ENCODE measurements at places on chromosomes 6 and 20.

- DNase-seq: no peak
These were observed 5.3 kb upstream of the IP6K3 start for GRCh38 chr6:33751771-33752645.

DNA sequence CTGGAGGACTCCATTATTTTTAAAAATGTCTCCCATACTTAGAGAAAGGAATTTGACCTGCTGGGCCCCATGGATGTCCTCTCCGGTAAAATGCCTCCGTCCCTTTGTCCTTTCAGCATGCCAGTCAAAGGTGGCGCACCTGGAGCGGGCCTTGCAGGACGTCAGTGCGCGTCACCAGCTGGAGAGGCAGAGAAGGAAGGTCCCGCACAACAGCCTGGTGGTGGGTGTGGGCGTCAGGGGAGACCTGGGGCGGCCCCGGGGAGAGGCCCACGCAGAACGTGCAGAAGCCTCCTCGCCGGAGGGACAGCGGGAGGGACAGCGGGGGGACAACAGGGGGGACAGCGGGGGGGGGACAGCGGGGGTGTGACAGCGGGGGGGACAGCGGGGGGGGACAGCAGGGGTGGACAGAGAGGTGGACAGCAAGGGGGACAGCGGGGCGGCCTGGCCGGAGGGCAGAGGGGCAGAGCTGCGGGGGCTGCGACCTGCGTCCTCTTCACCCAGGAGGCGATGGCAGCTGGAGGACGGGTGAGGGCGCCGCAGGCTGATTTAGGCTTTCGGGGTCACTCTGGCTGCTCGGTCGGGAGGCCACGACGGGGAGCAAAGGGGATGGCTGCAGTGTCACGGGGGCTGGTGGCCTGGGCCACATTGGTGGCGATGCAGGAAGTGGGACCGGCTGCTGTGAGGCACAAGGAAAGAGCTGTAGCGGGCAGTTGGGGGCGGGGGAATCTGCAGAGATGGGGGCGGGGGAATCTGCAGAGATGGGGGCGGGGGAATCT, 859 bp upstream of the KIF25 start:
- no peak for DNase-seq

GRCh38 chr6:38306931-38307330, 332.8 kb downstream of the BTBD9 start:
- DNase-seq: no peak

- no peak for DNase-seq
These were observed 21.9 kb upstream of the ZSCAN9 start for GRCh38 chr6:28203201-28203600.

DNA sequence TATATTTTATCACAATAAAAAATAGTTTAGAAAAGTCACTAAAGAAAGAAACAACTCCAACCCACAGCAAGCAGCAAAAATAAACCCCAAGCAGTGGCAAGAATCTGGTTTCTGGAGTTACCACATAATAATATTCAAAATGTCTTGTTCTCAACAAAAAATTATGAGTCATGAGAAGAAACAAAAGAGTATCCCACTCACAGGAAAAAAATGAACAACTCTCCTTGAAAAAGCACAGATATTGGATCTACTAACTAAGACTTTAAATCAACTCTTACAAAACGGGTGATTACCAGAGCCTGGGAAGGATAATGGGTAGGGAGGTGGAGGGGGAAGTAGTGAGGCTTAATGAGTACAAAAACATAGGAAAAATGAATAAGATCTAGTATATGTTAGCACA, 425.6 kb downstream of the PLCB1 start:
- no peak for DNase-seq

GRCh38 chr6:54010340-54011276, 100.6 kb upstream of the MLIP start:
- peak; percentile 84 for DNase-seq

DNA sequence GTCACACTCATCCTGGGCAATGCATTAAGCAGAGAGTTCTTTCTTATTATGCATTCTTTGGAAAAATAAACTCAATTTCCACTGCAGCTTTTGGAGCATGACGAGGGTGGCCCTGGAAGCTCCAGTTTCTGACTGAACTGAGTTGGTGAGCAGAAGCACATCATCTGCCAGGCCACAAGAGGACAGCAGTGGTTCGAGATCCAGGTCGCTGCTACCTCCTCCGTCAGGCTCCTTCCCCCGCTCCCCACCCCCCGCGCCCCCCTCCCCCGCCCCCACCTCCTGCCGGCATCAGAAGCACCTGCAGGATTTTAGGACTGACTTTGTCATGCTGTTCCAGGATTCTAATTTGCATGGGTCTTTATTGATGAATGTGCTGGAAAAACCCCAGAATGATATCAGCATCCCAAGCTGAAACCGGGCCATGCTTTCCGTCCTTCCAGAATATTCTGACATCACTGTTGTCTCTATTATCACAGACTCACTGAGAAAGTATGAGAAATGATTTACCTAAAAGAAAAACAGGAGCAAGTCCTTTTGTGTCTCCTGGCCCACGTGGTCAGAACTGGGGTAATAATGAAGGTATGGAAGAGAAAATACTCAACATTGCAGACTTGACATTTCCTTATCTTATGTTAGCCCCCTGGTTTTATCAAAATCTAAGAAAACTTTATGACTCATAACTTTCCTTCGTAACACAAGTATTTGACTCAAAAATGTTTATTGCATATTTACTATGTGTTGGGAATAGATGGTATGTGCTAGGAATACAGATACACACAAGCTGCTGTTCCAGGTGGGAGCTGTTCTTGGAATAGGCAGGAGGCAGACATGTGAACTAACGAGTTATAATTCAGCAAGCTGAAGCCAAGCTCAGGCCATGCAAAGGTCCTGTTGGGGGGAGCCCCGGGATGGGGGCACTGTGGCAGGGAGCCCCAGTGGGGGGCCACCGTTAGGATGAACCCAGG, 220.2 kb upstream of the EXOC2 start:
- peak; percentile 12 for DNase-seq

DNA sequence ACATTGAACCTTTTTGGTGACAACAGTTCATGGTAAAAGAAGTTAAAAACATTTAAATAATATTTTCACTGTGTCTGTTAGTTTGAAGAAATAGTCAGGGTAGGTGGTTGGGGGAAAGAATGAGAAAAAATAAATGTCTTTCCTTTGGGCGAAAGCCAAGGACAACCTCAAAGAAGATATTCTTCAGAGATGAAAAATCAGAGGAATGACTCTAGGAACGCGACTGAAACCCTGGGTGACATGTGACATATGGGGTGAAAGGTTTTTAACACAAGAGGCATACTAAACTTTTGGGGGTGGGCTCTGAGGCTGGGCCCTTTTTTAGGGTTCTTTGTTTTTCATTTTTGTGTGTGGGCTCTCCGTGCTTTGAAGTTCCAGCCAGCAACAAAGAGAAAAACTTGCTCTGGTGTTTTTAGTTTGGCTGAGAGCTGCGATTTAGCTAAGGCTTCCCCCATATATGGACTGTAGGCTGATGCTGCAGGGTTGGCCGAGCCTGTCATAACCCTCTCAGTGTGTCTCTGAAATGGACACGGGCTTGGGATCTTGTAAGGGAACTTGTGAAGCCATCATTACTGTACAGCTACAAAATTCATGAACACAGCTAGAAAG, 610.1 kb upstream of the ARID1B start:
- peak; percentile 25 for DNase-seq

DNA sequence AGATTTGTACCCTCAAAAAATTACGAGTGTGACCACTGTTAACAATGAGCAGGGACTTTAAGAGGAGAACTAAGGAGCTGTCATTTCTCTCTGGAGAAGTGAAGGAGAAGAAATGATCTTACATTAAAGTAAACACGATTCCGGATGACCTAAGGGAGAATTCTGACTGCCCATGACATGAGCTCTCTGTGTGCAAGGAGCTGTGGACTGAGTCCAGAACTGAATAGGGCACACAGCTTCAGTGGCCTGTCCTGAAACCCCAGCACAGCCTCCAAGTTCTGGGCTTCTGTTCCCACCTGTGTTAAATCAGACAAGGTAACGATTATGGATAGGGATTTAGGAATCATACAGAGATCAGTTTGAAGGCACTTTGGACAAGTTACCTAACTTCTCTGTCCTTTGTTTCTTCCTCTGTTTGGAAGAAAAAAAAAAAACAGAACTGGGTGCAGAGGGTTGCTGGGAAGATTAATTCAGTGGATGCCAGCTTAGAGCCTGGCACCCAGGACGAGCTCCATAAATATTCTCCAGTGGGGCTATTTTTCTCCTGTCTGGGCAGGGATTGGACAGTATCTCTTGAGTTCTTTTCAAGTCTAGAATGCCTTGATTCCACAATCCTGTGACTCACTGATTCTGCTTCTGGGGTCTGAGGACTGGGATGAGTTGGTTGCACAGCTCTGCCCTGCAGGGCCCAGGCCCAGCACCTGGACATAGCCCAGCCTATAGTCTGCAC, 65.7 kb downstream of the MRPL14 start:
- DNase-seq: no peak
